ENCODE measurements at places on chromosomes 3 and 15.

DNA sequence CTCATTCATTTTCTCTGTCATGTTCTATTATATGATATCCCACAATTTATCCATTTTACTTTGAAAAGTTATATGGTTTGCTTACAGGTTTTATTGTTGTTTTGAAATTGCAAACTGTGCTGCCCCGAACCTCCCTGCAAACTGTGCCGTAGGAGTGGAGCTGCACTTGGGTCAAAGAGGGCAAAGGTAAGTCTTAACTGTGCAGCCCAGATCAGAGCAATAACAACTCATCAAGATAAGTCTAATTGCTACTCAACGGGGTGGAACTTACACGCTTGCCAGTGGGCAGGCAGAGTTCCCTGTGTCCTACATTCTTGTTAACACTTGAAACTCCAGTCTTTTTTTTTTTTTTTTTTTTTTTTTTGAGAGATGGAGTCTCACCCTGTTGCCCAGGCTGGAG lies 33.2 kb downstream of the ZDHHC19 start:
- DNase-seq = no peak

DNA sequence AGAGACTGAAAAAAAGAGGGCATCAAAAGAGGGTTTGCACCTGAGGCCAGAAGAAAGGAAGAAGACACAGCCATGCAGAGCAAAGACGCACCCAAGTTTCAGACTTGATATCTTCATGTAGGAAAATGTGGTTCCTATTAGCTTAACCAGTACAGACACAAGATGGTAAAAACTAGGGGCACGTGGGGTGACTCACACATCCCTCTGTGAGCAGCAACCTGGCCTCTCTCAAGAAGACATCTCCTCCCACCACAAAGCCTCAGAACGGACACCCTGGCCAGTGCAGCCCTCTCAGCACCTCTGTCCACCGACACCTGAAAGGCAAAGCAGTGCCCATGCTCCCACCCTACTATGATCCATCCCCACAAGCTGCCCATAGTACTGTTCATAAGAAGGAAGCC lies 33.3 kb downstream of the GLB1 start:
- DNase-seq = no peak

DNA sequence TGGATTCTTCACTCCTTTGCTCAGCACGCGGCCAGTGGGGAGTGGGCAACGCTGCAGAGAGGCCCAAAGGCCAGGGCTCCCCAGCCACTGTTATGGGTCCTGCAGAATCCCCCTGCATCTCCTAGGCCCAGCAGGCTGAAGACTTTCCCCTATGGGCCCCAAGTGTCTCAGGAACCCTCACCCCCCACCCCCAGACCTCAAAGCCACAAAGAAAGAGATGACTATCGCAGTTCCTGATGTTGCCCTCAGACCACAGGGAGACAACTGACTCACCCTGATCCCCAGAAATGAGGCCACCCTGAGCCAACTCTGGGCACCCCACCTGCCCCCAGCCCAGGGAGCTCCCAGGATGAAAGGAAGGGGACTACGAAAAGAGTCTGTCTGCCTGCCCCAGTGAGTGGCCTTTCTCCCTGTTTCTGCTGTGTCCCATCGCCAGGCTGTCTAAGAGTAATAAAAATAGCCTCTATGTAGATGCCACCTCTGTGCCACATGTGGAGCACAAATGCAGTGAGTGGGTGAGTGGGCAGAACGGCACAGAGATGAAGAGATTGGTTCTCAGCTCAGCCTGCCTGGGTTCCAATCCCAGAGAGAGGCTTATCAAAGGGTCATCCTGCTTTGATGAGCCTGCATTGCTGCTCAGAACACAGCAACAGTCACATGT lies 283.0 kb downstream of the UACA start:
- DNase-seq = no peak

GRCh38 chr3:43000387-43000786 lies 21.3 kb downstream of the GASK1A start:
- DNase-seq = no peak

DNA sequence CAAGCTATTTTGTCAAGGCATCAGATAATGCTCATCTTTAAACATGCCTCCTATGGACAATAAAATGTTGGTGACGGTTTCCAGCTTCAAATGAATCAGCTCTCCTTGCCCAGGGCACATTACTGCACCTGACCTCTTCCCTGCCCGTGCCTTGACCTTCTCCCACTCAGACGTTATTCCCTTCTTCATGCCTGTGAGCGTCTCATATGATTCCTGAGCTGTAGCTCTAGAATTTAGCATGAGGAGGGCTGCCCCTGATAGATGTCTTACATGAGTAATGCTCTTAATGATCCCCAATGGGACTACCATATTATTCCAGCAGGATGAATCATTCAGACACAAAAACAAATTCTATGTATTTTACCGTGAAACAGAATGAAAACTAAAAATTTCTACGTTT lies 762.7 kb downstream of the ROBO1 start:
- no peak for DNase-seq

DNA sequence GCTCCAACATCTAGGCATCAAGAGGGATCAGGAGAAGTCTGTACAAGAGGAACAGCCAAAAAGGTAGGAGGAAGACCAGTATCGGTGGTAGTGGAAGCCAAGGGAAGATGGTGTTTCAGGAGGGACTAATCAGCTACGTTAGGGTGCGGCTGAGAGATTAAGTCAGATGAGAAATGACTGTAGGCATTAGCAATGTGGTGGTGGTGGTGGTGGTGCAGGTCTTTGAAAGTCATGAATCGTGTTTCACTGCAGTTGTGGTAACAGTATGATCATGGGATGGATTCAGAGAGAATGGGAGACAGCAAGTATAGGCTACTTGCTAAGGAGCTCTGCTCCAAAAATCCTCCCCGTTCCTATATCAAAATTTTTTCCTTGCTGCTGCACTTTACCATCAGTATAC lies 35.5 kb downstream of the ASTE1 start:
- no peak for DNase-seq

- DNase-seq = no peak
Observed at GRCh38 chr3:117160176-117160575, 450.6 kb downstream of the TUSC7 start.

GRCh38 chr3:99620976-99621375 lies 17.4 kb upstream of the COL8A1 start:
- no peak for DNase-seq

GRCh38 chr3:155870945-155871745 lies 695 bp downstream of the GMPS start:
- no peak for DNase-seq

- DNase-seq = no peak
Observed at GRCh38 chr3:45691842-45692241, 2.6 kb downstream of the SACM1L start.

Data from NCI-H2107 (cell line).